CD8-positive, alpha-beta T cell (primary cell): ENCODE measurements at places on chromosomes 2 and 18.
A peak's percentile ranks its signal among the peaks of the same experiment; 100 is the strongest.

DNA sequence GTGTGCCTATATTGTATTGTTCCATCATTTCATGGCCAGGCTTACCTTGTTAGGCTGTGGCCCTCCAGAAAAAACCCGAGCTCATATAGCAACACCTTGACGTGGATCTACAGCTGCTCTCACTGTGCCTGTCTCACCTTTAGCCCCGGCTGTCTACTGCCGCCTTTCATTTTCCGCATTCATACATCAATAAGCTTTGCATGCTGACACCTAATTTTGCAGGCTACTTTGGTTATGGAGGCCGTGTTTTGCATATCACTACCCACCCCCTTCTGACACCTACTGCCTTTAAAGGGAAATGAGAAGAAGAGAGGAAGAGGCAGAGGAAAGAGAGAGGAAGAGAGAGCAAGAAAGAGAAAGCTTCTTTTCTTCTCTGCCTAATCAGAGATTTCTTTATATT lies 702.9 kb downstream of the BCL11A start:
- no peak for DNase-seq

DNA sequence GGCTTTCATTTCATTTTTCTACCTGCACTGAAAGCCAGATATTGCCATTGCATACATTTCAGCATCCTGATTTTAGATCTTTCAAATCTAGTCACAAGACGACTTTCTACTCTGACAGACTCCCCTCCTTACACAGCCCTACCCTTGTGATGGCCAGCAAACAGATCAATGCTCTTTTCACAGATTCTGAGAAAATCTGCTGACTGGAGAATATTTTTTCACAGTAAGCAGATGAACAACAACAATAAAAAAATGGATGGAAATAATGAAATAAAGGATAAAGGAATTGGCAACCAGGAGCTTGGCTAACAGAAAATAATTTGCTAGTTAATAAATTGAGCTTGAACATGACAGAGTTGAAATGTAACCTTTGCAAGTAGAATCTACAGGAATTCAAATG lies 527.2 kb downstream of the IRS1 start:
- DNase-seq = no peak

DNA sequence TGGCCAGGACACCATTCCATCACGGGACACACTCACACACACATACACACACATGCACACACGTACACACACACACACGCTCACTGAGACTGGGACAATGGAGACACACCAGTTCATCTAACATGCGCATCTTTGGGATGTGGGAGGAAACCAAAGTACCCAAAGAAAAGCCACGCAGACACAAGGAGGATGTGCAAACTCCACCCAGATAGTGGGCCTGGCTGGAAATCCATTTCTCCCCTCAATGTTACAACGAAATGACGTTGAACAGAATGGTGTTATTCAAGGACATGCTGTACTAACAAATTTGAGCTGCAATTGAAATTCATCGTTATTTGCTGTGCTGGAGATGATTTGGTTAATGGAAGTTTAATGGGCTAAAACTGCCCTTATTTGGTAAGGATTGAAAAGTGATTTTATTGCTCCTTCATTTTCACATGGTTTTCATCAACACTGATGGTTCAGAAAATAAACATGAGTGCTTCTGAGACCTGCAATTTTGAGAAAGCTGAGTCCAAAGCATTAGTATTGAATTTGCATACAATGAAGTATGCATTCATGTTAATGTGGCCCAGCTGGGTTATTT lies 110.0 kb downstream of the KCNE4 start:
- DNase-seq = no peak

- no peak for DNase-seq
These were observed 230.7 kb downstream of the HAUS1 start for GRCh38 chr18:46334868-46335281.

GRCh38 chr2:223414646-223415045 lies 187.5 kb downstream of the SCG2 start:
- DNase-seq = no peak

GRCh38 chr18:32550963-32551362 lies 80.3 kb upstream of the GAREM1 start:
- DNase-seq = no peak

DNA sequence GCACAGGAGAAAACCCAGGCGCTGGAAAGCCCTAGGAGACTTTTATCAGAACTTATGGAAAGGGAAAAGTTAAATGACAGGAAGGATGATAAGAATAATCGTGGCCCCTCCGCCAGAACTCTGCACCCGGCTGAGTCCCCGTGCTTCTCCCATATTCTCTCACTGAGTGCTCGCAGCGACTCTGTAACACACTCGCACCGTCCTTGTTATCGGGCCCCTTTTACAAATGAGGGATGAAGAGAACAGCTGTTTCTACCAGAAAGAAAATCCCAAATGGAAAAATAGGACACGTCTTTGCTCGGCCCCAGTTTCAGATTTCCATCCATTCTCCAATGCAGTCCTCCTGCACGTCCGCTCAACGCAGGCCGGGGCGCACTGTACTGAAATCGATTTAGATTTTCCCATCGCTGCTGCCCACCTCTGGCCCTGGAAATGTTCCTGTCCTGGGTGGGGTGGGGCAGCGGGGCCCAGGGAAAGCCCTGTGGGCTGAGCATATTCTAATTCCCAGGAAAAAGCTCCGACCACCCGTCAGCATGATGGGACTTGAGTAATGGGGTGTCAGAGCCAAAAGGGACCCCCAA lies 66.4 kb downstream of the KCNF1 start:
- DNase-seq = no peak

GRCh38 chr2:169050476-169051240 lies 18.7 kb upstream of the DHRS9 start:
- no peak for DNase-seq

DNA sequence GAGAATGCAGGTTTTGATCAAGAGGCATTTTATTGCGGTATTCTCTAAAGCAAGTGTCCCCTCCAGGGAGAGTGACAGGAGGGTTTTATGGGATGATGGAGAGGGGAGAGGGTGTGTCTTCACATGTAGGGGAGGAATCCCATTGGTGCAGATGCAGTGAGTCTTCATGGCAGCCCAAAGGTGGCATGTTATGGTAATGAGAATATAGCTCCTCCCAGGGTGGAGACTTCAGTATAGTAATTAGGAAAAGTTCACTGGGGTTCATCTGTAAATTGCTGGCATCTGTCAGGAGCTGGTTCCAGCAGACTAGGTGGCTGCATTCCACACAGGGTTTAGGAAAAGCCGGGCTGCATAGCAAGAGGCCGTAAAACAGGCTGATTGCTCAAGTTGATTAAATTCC lies 230.7 kb upstream of the CCDC68 start:
- DNase-seq = no peak

DNA sequence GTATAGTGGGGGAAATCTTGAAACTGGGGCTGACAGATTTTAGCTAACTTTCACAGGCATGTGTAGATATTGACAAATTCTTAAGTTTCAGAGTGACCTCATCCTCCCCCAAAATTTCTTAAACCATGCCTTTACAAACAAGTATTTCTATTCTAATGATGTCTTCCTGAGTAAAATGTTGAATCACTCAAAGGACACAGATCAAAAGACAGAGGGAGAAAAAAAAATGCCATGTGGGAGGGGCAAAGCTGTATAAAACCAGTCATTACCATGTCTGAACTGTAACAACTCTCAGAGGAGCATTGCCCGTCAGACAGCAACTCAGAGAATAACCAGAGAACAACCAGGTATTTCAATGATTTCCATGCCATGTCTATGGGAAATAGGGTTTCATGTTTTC lies at the start of gene SERPINB2:
TSS of gene SERPINB2 (plus strand) at position 282 of the 400 bp plus-strand sequence. CDS start 3,740 bp downstream, outside the sequence.
- DNase-seq = no peak

GRCh38 chr18:35122586-35123224 lies 81.5 kb downstream of the MAPRE2 start:
- no peak for DNase-seq

DNA sequence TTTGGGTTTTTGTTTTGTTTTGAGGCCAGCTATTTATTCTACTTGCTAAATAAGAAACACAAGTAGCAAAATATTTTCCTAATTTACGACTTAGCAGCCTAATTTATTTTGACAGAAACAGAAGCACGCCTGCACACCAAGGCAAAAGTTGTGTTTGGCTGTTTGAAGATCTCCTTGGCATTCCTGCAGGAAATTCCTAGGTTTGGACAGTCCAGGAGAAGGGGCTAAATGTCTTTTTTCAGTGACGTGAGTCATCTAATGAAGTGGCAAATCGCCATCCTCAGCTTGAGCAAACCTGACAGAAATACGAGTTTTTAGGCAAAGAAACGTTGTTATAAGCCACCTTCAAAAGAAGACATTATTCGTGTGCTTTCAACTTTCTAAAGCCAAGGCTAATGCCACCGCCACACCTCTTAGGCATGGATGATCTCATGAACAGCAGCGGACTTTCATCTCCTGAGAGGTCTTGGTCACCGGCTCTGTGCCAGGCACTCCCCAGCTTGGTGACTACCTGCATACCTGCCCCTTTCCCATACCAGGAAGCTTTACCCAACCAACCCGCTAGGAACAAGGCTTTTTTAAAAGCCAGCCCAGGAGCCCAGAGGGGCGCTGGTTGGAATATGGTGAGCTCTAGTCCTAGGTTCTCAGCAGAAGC lies 30.9 kb downstream of the STK39 start:
- no peak for DNase-seq

- peak; percentile 27 for DNase-seq
These were observed 35.6 kb downstream of the NGEF start for GRCh38 chr2:232977438-232977971.

- DNase-seq = no peak
These were observed 18.6 kb downstream of the VRK2 start for GRCh38 chr2:58065248-58065647.

GRCh38 chr2:224933431-224933830 lies 108.8 kb downstream of the DOCK10 start:
- no peak for DNase-seq

GRCh38 chr2:209236377-209236776 lies 187.5 kb upstream of the MAP2 start:
- no peak for DNase-seq

- DNase-seq = no peak
These were observed 13.3 kb downstream of the ATF2 start for GRCh38 chr2:175154661-175155082.

GRCh38 chr2:177868806-177869205 lies 203.8 kb downstream of the PDE11A start:
- no peak for DNase-seq

DNA sequence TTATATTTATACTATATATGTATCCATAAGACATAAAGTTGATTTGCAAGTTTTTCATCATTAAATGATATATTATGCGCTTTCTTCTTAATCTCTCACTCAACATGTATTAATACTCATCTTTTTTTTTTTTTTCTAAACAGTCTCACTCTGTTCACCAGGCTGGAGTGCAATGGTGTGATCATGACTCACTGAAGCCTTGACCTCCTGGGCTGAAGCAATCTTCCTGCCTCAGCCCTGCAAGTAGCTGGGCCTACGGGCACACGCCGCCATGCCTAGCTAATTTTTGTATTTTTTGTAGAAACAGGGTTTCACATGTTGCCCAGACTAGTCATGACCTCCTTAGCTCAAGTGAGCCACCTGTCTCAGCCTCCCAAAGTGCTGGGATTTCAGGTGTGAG lies 51.4 kb upstream of the MAP4K3 start:
- DNase-seq = peak; percentile 26

DNA sequence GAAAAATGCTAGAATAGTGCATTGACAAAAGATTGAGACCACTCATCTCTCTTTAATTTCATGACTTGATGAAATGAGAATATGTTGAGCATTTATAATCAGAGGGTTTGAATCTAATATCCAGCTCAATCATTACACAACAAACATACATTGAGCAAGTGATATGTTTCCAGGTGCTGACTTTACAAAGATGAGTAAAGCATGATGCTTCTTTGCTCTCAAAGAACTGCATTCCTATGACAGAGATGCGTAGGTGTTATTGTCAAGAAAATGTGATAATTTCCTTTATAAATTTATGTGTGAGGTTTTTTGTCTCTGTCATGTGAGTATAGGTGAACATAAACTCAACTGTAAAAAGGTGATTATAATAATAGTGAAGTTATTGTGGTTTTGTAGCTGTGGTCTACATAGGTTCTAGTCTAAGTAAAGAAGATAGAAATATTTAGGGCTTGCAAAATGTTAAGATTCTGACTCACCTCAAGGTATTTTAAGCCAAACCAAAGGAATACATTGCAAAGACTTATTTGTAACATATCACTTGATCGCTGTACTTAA lies 389.8 kb downstream of the GALNT13 start:
- DNase-seq = no peak

DNA sequence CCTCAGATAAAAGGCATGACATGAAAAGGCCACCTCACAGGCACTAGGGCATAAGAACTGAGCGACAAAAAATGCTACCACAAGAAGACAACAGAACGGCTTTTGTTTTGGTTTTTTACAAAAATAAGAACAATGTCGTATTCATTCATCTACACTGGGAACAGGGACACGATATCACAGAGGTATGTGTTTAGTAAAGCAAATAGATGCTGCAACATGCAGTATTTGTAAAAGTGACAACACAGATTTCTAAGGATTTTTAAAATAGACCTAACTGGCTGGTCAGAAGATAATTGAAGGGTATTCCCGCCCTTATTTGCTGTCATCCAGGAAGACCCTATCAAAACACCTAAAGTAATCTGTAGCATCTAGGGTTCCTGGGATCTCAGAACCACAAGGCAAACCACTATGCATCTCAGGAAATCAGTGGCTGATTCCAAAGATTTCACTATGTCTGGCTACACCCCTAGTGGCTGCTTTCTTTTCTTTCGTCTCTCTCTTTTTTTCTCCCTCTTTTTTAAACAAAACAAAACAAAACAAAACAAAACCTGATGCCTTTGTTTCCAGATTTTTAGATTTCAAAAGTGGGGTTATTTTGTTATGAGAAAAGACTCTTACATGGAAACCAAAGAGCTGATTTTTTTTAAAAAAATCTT lies 97.2 kb downstream of the BCL11A start:
- no peak for DNase-seq

DNA sequence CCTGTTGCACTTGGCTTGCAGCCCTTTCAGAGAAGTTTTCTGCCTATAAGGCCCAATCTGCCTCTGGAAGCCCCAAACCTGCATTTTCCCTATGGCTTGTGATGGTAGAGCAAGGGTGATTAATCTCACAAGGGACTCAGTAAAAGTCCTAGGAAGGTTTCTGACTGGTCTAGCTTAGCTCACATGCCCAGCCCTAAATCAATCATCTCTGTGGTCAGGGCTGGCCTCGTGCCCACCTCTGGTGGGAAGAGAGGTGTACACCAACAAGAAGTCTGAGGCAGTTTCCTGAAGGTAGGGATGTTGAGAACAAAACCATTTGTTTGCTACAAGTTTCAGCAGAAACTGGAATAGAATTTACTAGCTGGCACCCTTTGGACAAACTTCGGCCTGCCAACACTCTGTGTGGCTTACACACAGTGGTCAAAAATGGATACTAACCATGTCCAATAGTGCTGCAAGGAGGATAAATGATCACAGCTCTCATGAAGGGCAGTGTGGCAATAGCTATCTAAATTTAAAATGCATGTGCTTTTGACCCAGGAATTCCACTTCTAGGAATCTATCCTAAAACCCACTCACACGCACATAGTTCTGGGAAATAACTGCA lies 96.4 kb downstream of the EN1 start:
- DNase-seq = no peak

- DNase-seq = no peak
These were observed 144.0 kb downstream of the CLIP4 start for GRCh38 chr2:29259221-29259620.

- DNase-seq = peak; percentile 19
These were observed 210.4 kb downstream of the SOCS6 start for GRCh38 chr18:70499218-70499691.
